Activated CD8-positive, alpha-beta memory T cell treated with anti-CD3 and anti-CD28 coated beads for 24 hours (primary cell): ENCODE measurements at places on chromosomes 2 and 18.

DNA sequence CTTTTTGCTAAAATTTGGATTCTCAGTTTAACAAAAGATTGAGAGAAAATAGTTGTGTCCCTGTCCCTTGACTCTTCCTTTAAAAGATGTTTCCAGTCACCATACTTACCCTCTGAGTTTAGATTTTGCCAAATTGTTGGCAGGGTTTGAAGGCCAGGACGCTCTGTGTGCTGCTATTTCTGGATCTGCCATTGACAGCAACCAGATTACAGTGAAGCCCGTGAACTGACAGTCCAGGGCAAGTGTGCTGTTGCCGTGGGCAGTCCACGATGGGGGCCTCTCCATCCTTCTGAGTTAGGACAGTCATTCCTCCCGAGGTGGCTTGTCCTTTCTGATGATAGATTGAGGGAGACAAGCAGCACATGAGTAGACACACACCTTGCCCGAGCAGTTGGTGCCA is 89.9 kb downstream of the PTPRM start:
- no peak for DNase-seq

- no peak for DNase-seq
These were observed 49.1 kb upstream of the HS6ST1 start for GRCh38 chr2:128367601-128368359.

DNA sequence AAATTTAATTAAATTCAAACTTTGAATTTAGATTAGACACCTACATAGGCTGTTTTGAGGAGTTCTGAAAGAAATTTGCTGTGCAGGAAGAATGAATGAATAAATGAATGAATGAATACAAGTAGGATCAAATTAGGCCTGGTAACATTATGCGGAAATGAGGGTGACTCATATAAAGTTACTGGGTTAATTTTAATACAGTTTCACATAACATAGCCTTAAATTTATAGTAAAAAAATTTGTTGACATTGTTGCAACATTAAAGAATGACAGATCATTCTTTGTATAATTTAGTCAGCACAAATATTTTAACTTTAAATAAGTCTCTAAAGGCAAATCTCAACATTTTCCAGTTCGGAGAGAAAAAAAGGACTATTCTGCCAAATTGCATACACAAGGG is 1293.1 kb upstream of the SLC39A10 start:
- DNase-seq: no peak

DNA sequence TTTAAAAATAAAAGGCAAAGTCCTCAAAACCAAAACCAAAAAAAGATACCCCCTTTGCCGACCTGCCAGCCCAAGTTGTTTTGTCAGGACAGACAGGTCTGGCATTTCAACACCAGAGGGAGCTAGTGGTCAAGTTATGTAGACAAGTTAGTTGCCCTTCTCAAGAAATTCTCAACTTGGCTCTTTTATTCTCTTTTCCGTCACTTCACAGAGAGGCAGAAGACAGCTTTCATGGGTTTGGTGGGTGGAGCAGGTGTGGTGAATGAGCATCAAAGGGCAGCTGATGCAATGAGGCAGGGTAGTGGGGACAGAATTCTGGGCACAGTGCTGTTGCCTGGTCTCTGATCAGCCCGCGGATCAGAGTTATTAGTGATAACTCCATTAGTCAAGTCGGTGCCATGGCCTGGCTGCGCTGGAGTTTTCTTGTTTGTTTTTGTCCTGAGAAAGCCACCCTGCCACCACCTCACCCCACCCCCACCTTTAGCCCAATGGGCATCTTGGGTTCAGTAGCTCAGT is 303.7 kb upstream of the EPAS1 start:
- DNase-seq: peak; percentile 68

GRCh38 chr18:27785815-27786471 is 391.0 kb downstream of the CDH2 start:
- no peak for DNase-seq

DNA sequence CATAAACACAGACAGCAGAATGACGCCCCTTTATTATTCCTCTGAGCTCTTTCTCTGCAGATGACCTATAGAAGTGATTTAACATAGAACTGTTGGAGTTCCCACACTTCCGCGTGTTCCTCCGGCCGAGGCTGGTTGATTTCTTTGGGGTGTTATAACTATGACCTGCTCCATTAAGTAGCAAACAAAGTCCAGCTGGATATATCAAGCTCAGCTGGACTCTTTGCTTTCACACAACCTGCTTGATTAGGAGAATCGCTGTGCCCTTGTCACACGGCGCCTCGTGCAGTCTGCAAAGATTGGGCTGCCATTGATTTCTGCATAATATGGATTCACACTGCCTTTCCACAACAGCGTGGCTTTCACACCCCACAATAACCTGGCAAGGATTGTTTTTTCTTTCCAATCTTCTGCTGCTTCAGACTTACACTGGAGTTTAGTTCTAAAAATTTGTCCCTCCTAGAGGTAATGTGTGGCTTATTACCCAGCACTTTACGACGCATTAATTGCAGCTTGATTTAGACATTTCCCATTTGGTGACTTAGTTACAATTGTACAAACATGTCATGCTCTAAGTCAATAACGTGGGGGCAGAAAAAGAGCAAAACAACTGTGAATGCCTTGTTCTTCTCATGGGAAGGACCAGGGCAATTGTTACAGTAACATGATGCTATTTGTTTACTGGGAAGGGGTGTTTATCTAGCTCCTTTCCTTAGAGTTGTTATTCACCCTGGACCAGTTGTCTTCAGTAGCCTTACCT is 485.7 kb downstream of the TXNL1 start:
- no peak for DNase-seq

DNA sequence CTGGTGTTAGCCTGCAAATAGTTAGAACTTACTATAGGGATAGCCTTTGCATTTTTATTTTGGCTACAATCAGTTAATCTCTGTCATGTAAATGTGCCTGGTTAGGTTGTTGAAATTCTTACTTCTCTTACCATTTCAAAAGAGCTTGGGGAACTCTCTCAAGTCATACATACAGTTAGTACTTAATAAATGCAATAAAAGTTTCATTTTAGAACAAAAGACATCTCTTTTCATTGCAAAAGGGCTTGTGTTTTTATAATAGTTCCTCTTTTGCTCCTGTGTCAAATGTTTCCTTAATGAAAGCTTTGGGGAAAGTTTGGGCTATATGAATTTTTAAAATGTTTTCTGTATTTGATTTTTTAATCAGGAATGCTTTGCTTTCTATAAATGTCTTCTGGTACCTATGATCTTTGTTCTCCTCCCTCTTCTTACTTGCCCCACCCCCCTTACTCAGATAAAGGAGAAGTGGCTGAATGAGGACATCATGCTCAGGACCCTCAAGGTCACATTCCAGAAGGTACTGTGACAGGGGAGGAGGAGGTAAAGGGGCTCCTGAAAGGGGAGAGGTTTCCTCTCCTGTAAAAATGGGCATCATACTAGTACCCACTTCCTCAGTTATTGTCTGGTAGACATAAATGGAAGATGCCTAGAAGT is 13.6 kb downstream of the PTPN18 start:
- DNase-seq: no peak

- DNase-seq: no peak
These were observed 303.0 kb upstream of the HDAC4 start for GRCh38 chr2:239703834-239704233.

DNA sequence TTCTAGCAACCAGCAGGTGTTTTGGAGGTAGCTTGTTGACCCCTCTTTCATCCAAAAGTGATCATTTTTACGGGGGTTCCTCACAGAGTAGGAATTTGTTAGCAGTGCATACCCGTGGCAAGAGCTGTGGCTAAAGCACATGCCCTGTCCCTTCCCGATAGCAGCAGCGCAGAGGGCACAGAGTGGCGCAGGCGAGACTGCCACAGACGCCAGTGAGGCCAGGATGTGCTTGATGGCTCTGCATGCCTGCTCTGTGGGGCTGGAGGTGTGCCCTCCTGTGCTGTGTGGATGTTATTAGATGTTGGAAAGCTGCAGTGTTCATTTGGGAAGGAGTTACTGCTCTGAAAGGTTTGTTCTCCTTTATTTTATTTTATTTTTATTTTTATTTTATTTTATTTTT is 153.6 kb downstream of the FAM210A start:
- DNase-seq: peak; percentile 47

- no peak for DNase-seq
These were observed 184.2 kb upstream of the ZEB2 start for GRCh38 chr2:144703852-144704708.

DNA sequence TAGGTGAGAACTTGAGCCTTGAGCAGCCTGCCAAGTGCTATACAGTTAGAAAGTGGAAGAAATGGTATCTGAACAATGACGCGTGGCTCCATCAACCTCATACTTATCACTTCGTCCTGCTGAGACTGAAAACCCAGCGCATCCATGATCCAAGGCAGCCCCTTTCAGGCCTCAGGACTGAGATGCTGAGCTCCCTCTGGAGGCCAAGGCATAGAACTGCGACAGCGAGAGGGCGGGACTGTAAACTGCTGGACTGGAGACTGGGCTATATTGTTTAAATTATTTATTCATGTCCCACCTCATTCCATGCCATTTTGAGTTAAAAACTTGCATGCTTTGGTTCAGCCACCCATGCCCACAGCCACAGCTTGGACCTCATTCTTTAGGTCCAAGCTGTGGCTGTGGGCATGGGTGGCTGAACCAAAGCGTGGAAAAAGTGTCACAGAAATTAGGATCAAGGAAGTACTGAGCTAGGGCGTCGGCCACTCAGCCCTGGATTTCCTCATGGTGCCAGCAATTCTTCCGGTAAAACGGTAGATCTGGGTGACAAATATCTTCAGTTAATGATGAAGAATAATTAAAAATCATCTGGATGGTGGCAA is 195.5 kb downstream of the L3MBTL4 start:
- DNase-seq: no peak

DNA sequence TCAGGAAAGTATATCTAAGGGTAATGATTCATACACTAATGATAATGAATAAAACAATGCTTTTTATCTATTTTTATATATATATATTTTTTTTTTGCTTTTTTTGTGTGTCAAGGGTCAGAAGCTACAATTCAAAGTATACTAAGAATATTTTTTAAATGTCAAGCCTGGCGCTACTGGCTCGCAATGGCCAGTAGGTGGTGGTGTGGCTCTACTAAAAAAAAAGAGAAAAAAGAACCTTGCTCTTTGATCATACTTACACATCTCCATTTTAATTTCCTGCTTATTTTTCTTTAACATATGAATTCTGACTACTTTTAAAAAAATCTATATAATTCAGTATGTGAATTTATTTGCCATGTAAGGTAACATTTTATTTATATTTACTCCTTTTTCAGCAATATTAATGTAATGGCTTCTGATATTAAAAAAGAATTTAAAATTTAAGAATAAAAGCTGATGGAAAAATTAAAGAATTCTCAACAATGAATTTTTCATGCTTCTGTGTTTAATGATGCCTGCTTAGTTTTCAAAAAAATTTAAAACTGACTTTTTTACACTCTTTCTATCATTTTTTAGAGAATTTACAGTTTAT is 232.9 kb downstream of the GULP1 start:
- no peak for DNase-seq

GRCh38 chr2:42102024-42102590 is 54.3 kb downstream of the PKDCC start:
- DNase-seq: peak; percentile 96

- no peak for DNase-seq
These were observed 813 bp downstream of the NDC80 start for GRCh38 chr18:2572171-2572569.

- DNase-seq: no peak
These were observed 214.8 kb upstream of the HNRNPA3 start for GRCh38 chr2:176997792-176998169.

GRCh38 chr2:231034291-231034882 is 2.9 kb upstream of the C2orf72 start:
- DNase-seq: no peak

DNA sequence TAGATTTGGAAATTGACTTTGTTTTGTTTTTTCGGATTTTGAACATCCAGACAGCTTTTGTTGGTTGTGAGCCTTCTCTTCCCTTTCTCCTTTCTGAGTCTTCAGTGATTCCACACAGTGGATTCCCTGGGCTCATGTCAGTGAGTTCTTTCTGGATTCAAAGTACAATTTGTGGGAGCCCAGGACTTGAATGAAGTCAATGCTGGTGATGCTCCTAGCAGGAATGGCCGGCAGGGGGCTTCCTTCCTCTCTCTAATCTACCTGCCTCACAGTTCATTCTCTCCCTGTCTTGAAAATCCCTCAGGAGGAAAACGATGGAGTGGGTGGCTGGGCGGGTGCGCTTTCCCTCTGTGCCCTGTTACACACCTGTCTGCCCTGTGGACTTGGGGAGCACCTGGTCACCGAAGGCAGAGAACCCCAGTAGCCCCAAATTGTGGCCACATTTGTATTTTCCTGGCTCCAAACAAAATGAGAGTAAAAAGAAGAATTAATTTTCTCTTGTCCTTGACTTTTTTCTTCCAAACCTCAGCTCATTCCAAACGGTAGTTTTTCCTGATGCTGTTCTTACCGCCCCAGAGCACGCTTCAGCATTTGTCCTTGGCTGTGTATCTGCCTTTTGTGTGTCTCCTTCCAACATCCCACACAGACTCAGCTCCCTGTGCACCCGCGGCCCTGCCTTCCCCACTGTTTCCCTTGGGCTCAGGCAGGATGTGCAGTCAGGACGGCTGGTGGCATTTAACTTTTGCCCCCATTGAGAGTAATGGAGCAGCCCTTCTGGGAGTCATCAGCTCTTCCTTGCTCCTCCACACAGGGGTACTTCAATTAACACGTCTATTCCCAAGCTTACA is 86.6 kb downstream of the MARCO start:
- DNase-seq: no peak

DNA sequence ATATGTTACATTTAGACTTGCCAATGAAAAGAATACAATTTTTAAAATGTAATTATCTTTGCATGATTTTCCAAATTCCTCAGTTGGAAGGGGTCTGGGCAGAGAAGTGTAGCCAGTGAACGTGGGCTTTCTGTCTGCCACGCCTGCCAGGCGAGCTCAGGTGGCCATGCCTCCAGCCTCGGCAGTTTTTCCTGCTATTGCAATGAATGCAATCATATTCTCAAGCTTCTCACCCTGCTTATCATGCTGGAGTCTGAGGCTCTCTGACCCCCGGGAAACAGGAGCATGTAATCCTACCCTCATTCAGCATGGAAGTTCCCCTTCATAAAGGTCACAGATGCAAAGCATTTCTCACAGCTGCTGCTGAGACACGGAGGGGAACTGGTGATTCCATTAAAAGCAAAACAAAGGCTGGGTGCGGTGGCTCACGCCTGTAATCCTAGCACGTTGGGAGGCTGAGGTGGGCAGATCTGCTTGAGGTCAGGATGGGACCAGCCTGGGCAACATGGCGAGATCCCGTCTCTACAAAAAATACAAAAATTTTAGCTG is 154.8 kb downstream of the MBP start:
- no peak for DNase-seq

GRCh38 chr2:216671081-216671411 is 24.3 kb downstream of the IGFBP5 start:
- no peak for DNase-seq

- DNase-seq: no peak
These were observed 129.1 kb upstream of the SNTG2 start for GRCh38 chr2:821546-821945.

- no peak for DNase-seq
These were observed 20.5 kb downstream of the PDIA6 start for GRCh38 chr2:10792001-10792634.

- DNase-seq: no peak
These were observed 221.3 kb upstream of the CRIM1 start for GRCh38 chr2:36134281-36134680.
